ENCODE measurements at places on chromosomes 13 and 19.

DNA sequence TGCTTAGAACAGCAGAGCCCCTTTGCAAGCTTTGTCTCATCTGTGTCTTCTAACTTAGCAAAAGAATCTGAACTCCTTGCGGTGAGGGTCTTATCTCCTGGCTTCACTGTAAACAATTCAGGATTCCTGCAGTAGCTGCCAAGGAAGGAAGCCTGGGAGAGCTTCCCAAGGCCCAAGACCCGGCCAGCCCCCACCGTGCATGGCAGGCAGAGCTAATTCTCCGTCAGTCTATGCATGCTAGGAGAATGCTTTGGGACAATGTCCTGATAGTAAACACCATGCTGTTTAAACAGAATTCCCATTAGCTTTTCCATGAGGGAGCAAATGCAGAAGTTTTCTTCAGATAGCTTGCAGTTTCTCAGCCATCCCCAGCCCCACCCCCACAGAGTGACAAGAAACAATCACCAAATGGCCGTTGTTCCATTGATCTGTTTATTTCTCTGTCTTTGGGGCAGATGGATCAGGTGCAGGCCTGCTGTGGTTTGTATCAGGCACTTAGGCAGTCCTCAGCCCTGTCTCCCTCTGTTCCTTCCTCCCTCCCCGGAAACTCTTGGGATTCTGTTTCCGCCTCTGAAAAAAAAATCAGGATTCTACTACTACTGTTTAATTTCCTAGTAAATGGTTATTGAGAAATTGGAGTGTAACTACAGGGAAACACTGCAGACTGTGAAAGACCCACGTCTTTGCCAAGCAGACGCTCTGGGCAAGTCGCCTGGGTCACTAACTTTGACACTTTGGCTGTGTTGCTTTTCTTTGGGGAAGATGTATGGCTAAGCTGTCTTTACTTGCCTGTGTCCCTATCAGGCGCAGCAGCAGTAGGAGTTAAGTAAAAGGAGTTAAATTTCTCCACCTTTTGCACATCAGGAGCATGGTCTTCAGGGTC, 40.7 kb upstream of the SPATA13 start:
- no peak for DNase-seq

DNA sequence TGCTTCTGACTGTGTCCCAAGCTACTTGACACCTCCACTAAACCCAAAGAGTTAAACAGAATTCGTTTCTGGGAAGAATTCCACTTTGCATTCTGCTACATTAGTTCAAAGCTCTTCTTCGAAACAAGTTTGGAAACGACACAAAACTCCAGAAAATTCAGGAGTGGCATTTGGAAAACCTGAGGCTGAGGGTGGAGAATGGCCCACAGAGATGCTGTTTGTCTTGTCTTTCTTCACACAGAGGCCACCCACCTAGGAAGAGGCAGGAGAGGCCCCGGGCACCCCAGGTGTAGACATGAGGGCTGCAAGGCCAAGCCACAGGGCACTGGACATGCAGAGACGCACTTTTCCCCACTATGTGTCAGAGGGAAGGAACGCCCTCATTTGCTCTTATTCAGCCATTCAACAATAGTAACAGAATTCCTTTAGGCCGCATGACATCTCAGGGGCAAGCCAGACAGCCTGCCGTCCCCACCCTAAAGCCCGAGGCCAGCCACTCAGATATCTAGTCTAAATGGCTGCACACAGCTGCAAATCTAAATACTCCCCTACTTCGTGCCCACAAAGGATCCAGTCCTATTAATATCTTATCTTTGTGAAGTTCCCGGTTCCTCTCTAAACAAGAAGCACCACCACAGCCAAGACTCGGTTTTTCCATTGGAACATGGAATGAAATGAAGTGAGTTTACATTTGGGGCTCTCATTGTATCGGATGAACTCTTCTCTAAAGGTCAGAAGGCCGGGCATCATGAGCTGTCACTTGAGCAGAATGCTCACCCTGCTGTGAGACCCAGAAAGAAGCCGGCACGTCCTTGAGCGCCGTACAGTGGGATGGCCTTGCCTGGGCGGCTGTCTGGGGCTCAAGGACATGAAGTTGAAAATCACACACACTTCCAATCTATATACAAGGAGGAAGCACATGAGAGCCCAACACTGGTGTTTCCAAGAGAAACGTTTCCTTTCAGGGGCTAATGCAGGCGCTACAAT, 19.8 kb downstream of the COL4A1 start:
- DNase-seq = no peak

DNA sequence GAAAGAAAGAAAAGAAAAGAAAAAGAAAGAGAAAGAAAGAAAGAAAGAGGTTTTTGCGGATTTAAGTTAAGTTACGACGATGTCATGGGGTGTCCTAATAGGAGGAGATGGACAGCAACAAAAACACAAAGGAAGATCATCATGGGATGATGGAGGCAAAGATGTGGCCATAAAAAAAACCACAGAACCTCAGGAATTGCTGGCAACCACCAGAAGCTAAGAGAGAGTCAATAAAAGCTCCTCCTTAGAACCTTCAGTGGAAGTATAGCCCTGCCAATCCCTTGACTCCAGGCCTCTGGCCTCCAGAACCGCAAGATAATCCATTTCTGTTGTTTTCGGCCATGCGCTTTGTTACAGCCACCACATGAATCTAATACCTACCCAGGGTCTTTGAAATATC, 11.5 kb downstream of the PLEKHA4 start:
- DNase-seq = no peak

- no peak for DNase-seq
Observed at GRCh38 chr19:31125071-31125470, 224.2 kb downstream of the TSHZ3 start.

- DNase-seq = no peak
Observed at GRCh38 chr19:29119590-29119989, 93.4 kb downstream of the UQCRFS1 start.

DNA sequence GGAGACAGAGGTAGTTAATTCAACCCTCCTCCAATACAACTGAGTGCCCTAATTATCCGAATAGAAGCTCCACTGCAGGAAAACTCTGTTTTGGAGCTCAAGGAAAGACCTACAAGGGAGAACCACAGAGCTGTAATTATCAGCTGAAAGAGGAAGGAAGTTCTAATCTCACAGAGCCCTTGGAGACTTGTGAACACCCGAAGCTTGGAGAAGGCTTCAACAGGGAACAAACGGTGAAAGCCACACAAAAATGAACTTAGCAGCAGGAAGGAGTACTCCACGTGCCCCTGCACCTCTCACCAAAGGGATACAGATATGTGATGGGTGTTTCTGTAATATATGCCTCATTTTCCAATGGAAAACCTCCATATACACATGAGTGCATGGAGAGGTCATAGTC, 61.1 kb downstream of the IRS2 start:
- no peak for DNase-seq

DNA sequence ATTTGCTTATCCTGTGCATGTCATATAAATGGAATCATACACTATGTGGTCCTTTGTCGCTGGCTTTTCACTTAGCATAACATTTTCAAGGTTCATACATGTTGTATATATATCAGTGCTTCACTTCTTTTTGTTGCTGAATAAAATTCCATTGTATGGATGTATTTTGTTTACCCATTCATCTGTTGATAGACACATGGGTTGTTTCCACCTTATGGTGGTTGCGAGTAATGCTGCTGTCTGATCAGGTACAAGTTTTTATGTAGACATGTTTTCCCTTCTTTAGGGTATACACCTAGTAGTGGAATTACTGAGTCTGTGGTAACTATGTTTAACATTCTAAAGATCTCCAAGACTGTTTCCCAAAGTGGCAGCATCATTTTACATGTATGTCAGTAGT, 102.5 kb downstream of the RNF17 start:
- DNase-seq = no peak

- no peak for DNase-seq
Observed at GRCh38 chr13:71862459-71862943, 4.5 kb downstream of the DACH1 start.

GRCh38 chr19:28694812-28695211, 518.1 kb downstream of the UQCRFS1 start:
- DNase-seq = no peak

DNA sequence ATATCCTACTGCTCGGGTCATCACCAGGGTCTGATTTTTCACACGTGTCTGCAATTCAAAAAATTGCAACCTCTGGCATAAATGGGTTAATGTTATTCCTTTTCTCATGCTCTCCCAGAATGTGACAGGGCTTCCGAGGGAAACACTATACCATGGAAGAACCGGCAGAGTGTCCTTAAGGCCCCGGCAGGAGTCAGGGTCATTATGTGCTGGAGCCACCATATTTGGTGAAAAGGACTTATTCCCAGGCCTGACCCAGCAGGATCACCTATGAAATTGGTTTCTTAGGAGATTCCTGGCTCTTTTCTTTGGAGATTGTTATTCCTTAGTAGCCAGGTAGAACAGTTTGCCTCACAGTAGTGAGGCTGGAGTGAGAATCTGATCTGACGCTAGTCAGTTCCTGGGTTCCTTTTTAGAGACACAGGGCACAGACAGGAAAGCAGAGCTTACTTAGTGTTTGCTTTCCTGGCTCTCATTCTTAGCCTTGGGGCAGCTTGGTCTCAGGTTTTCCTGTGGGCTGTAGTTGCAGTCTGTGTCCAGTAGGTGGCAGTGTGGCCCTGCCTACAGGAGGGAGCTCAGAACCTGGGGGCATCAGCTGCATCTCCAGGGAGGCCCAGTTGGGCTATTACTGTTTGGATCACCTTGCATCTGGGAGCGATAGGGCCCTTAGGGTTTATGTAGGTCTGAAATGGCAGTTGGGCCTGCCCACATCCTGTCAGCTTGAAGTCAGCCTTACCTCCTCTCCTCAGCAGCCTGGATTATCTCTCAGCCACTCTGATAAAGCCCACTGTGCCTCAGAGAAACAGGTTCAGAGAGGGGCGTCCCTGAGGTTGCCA, 12.4 kb downstream of the SNRNP70 start:
- DNase-seq = no peak

GRCh38 chr13:112838038-112838841, 130.8 kb upstream of the MCF2L start:
- DNase-seq = no peak

GRCh38 chr13:37736045-37736444, 133.5 kb downstream of the TRPC4 start:
- no peak for DNase-seq

DNA sequence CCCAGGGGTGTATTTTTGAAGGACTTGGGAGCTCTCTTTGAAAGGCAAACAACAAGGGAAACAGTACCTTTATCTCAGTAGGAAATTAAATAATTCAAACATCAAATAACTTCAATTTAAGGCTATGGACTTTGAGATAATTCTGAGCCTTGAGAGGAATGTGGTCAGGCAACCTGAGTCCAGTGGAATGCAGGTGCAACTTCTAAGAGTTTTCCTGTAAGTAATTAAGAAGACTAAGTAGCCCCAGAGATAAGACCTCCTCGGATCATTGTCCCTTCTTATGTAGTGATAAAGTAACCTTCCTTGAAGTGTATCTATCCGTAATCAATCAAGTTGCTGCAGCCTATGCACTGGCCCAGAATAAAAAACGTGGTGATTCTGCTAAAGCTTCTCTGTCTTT, 29.2 kb downstream of the ZNF701 start:
- DNase-seq = no peak

- no peak for DNase-seq
Observed at GRCh38 chr13:107847406-107847805, 367.9 kb downstream of the LIG4 start.

Data from esophagus squamous epithelium (tissue), 5 donors.